Lower lobe of right lung (tissue), 2 donors: ENCODE measurements at places on chromosomes 2 and 18. TPM values are rescaled to one million over a fixed set of nuclear protein-coding genes. Genes with fewer than 3 reads are reported as not detected.

DNA sequence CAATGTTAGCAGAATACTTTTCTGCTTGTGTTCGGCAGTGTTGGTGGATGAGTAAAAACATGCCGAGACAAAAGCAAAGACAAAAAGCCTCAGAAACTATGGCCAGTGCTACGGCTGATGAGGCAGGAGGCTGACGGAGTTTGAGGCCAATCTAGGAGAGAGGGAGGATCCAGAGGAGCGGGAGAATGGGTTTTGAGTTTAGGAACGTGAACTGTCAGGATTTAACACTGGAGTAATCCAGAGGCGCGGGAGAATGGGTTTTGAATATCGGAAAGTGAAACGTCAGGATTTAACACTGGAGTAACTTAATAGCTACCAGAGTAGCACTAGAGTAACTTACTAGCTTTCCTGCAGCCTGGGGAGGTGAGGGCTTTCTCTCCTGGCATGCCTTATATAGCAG lies 37.4 kb downstream of the LYPD6B start:
- H3K27ac ChIP-seq, result no peak overlapping the region
- H3K36me3 ChIP-seq, result no peaks in the 10 kb centered on the region
- no peaks in the 10 kb centered on the region for H3K27me3 ChIP-seq
- no peak overlapping the region for H3K4me3 ChIP-seq
- H3K4me1 ChIP-seq, result peaks cover 6% of the 10 kb centered on the region
- no peak for DNase-seq

DNA sequence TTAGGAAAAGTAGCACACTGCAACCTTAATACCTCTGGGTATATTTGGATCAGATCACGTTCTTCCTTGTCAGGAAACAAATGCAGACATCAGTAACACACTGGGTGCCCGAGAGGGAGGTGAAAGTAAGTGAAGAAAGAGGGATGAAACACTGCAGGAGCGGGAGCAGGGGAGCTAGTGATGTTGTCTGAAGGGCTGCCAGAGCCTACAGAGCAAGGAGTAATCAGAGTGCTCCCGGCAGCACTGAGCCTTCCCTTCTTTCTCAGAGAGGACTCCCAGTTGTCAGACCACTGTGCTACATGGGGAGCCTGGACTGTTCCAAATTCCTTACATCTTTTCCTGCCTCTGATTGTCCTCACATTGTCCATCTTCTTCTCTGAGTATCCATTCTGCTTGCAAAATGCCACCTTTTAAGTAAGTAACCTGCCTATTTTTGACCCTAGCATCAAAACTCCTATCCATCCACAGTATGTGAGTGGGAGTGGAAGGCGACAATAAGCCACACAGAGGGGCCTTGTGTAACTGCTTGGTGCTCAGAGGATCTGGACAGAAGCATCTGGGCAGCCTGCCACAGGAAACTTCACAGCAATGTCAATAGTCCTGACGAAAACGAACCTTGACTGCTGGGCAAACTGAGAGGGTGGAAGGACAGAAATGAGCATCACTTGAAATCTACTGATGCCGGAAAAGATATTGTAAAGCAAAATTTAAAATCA lies 10.8 kb upstream of the NAB1 start:
- peak overlapping the region; percentile 0 for H3K27ac ChIP-seq
- no peaks in the 10 kb centered on the region for H3K36me3 ChIP-seq
- H3K4me3 ChIP-seq, result no peak overlapping the region
- H3K27me3 ChIP-seq, result no peaks in the 10 kb centered on the region

- no peak overlapping the region for H3K4me3 ChIP-seq
- H3K27ac ChIP-seq, result no peak overlapping the region
- H3K36me3 ChIP-seq, result peaks cover 93% of the 10 kb centered on the region
- no peaks in the 10 kb centered on the region for H3K4me1 ChIP-seq
Observed at GRCh38 chr2:65096948-65097347, 33.0 kb downstream of the RAB1A start.

DNA sequence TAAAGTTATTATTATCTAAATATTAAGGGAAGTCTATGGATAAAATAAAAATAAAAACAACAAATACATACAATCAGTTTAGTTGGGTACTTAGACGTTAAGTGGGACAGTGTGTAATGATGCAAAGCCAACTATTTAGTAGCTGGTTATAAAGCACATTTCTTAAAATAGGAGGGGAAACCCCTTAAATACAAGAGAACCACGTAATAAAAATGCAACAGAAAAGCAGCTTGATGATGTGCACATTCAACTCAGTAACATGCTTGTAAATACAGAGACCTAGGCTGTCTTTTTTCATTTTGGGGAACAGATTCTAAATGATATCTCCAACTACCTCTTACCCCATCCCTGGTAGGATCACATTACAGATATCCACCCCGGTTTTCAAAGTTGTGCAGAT lies 134.3 kb upstream of the AQP4 start:
- no peak for DNase-seq
- H3K27me3 ChIP-seq, result no peaks in the 10 kb centered on the region
- H3K4me3 ChIP-seq, result no peak overlapping the region

- H3K4me3 ChIP-seq, result no peak overlapping the region
- H3K36me3 ChIP-seq, result no peaks in the 10 kb centered on the region
- H3K27ac ChIP-seq, result no peak overlapping the region
- no peaks in the 10 kb centered on the region for H3K4me1 ChIP-seq
- no peaks in the 10 kb centered on the region for H3K27me3 ChIP-seq
Observed at GRCh38 chr18:65298422-65298821, 452.4 kb upstream of the CDH7 start.

DNA sequence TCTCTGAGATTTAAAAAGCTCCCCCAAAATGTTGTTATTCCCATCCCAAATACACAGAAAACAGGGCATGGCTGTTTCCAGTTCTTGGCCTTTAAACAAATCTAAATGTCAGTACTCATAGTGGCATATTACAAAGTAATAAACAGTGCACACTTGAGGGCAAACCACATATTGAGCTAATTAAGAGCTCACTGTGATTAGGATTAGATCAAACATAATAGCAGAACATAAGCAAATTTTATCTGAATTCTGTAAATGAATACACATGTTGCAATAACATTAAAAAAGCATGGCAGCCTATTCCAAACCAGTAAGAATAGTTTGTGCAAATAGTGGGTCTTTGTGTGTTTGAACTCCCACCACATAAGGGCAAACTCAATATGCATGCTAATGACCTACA lies 66.7 kb downstream of the FAM228A start:
- H3K4me3 ChIP-seq, result no peak overlapping the region
- no peaks in the 10 kb centered on the region for H3K27me3 ChIP-seq
- no peak for DNase-seq
- peaks cover 9% of the 10 kb centered on the region for H3K4me1 ChIP-seq
- H3K36me3 ChIP-seq, result peaks cover 67% of the 10 kb centered on the region
- no peak overlapping the region for H3K27ac ChIP-seq

DNA sequence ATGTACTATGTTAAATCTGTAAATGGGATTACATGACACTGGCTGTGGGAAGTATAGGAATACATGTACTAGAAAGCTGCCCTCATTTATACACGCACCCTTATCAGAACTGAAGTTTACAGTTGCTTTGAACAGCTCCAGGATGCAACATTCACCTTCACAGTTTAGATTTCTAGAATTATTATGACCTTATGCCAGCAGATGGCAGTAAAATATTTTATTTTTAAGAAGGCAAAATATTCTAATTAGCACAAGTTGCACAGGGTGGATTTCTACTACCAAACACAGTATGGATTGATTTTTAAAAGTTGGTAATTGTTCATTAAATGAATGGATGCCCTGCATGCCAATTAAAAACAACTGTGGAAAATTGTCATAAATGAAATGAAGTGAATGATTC lies 670.4 kb downstream of the KCNJ3 start:
- no peaks in the 10 kb centered on the region for H3K27me3 ChIP-seq
- no peak overlapping the region for H3K4me3 ChIP-seq
- DNase-seq, result no peak
- no peaks in the 10 kb centered on the region for H3K4me1 ChIP-seq

GRCh38 chr18:45752681-45753080 lies 28.7 kb downstream of the SLC14A1 start:
- DNase-seq, result no peak
- H3K4me1 ChIP-seq, result no peaks in the 10 kb centered on the region
- H3K27me3 ChIP-seq, result no peaks in the 10 kb centered on the region
- H3K4me3 ChIP-seq, result no peak overlapping the region
- no peak overlapping the region for H3K27ac ChIP-seq

DNA sequence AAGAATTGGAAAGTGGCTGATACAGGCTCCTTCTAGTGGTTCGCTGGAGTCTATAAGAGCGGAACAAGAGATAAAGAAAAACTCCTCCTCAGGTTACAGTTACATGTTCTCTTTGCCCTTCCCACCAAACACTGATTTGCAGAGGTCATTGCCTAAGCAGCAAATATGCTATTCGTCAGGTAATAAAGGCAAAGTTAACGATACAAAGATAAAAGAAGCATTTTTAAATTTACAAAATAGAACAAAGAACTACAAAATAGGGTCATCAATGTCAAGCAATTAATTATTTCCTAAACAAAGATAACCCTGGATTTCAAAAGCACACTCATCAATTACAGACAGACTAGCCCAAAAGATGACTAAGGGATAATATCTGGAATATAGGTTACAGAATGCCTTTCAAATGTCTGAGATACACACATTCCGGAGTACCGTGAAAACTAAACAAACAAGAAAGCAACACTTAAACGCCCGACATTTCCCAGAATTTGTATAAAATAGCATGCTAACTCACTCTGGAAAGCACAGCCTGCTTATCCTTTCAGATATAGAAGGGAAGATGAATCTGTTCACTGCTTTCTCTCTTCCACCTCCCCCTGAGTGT lies 186.4 kb downstream of the MREG start:
- H3K4me3 ChIP-seq, result no peak overlapping the region
- H3K27ac ChIP-seq, result no peak overlapping the region
- H3K27me3 ChIP-seq, result no peaks in the 10 kb centered on the region
- peaks cover 17% of the 10 kb centered on the region for H3K4me1 ChIP-seq

GRCh38 chr18:777021-777420 lies 35.0 kb downstream of the YES1 start:
- no peak for DNase-seq
- H3K4me1 ChIP-seq, result no peaks in the 10 kb centered on the region
- no peak overlapping the region for H3K4me3 ChIP-seq
- no peak overlapping the region for H3K27ac ChIP-seq
- H3K36me3 ChIP-seq, result peaks cover 4% of the 10 kb centered on the region

PRKAG3 gene
- not detected for total RNA-seq

STARD6 gene
- not detected for total RNA-seq

ADAM23 gene
- 2.5 TPM for total RNA-seq

FKBP7 gene
- 10.5 TPM for total RNA-seq
